ENCODE measurements at places on chromosomes 11 and 22.

DNA sequence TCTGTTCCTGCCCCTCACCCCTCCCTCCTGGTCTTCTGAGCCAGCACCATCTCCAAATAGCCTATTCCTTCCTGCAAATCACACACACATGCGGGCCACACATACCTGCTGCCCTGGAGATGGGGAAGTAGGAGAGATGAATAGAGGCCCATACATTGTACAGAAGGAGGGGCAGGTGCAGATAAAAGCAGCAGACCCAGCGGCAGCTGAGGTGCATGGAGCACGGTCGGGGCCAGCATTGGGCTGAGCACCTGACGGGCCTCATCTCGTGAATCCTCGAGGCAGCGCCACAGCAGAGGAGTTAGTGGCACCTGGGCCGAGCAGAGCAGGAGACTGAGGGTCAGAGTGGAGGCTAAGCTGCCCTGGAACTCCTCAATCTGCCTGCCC lies 941.8 kb downstream of the BRD1 start:
- no peak for DNase-seq

- no peak for DNase-seq
Observed at GRCh38 chr11:111456086-111456858, 55.9 kb downstream of the BTG4 start.

DNA sequence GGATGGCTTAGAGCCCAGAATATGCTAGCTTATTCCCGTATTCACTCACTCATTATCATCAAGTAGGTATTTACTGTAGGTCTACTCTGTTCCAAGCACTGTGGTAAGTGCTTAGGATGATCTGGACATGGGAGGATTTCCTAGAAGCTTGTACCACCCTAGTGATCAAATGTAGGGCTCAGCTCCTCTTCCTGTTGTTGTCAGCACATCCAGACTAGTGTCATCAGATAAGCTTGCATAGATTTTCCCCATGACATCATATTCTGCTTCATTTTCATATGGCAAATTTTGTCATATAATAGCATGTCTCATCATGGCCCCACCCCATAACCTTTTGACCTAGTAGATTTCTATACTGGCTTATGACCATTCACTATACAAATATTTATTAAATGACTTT lies 19.3 kb upstream of the NUCB2 start:
- DNase-seq, result no peak

DNA sequence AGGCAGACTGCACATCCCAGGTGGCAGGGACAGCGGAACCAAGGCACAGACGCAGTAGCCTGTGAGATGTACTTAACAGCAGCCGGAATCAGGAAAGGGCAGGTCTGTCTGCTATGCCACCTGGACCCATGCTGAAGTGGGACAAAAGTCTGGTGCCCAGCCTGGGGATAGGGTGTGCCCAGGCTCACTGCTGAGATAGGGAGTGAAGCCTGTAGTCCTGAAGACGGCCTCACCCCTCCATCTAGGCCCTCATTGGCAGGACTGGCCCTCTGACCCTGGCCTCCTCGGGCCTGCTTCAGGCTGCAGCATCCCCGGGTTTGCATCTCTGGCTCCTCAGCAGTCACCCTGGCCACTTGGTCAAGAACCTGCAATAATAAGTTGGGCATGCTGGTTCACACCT lies 32.4 kb upstream of the TSKU start:
- no peak for DNase-seq

GRCh38 chr11:10758957-10759356 lies 7.9 kb downstream of the CTR9 start:
- DNase-seq, result no peak

- no peak for DNase-seq
Observed at GRCh38 chr11:46275964-46276641, 1.4 kb upstream of the CREB3L1 start.

DNA sequence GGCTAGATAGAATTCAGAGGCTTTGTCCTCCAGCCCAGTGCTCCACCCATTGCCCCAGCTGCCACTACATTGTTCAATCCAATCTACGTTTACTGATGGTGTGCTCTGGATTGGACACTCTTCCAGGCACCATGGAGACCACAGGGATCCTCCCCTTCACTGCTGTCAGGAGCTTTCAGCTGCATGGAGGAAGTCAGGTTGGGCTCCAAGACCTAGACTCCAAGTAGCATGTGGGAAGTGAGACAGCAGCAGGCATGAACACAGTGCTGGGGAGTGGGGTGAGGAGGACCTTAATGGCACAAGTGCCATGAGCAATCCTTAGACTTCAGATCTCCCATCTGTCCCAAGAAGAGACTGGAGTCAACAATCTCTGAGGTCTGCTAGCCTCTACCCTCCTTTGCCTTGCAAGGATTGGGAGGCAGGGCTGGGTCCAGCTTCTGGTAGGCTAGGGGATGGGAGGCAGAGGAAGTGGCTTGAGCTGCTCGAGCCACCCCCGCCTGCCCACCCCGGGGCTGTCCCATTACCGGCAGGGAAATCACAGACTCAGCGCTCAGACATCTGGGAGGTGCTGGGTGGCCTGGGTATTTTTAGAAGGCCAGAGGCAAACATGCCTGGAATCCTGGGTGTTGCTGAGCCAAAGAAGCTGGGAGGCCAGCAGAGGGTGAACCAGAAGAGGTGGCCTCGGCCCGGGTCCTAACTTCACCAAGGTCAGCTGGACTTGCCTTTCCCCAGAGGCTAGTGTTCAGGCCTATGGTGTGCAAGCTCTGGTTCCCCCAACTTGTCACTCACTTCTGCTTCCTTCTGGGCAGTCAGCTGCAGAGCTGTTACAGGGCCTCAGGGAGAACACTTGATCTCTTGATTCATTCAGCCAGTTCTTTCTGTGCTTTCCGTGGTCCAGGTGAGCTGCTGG lies 15.2 kb upstream of the FCHSD2 start:
- DNase-seq, result peak; percentile 45

DNA sequence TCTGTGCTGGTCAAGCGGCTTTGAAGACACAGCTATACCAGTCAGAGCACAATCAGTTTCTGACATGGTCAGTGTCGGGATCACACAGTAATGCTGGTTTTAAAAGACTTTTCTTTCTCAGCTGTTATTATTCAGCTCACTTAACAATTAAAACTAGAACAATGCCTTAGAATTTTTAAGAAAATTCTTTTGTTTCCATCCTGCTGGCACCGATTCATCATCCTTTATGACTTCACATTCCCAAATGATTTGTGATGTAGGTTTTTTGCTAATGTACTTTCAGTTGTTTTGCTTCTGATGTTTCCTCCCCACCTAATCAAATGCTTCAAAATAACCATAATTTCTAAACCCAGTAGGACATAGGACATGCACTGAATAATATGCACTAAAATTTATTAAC lies 34.5 kb upstream of the OLFML1 start:
- DNase-seq, result no peak

GRCh38 chr11:116281173-116282160 lies 491.3 kb downstream of the BUD13 start:
- DNase-seq, result no peak

DNA sequence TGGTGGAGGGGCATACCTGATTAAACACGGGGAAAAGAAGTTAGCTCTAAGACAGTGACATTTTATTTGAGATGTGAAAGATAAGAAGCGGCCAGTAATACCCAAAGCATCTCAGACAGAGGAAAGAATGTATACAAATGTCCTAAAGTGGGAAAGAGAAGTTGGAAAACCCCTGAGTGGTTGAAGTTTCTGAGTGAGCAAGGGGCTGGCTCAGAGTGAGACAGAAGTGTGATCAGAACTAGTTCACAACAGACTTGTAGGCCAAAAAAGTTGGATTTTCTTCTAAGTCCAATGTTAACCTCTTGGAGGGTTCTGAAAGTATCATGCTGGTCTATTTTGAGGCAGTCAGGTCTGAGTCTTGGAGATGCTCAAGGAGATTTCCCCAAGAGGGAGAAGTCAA lies 608.7 kb downstream of the SOX6 start:
- no peak for DNase-seq

- peak; percentile 59 for DNase-seq
Observed at GRCh38 chr11:2580571-2581001, 119.2 kb downstream of the KCNQ1OT1 start.

DNA sequence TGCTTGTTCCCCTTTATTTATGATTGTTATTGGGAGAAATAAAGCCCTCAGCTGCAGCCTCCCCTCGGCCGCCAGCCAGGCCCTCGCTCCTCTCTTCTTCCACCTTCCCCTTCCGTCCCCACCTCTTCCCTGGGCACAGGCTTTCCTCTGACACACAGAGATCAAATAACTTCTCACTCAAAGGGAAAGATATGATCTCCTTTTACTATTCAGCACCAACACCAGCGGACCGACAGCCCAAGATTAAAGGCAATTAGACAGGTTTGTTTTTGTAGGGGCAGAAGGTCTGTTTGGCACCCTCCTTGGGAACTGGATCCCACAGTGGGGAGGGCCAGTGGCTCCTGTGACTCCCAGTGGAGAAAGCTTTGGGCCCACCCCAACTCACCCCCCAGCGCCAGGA lies 23.0 kb downstream of the NECTIN1 start:
- no peak for DNase-seq

DNA sequence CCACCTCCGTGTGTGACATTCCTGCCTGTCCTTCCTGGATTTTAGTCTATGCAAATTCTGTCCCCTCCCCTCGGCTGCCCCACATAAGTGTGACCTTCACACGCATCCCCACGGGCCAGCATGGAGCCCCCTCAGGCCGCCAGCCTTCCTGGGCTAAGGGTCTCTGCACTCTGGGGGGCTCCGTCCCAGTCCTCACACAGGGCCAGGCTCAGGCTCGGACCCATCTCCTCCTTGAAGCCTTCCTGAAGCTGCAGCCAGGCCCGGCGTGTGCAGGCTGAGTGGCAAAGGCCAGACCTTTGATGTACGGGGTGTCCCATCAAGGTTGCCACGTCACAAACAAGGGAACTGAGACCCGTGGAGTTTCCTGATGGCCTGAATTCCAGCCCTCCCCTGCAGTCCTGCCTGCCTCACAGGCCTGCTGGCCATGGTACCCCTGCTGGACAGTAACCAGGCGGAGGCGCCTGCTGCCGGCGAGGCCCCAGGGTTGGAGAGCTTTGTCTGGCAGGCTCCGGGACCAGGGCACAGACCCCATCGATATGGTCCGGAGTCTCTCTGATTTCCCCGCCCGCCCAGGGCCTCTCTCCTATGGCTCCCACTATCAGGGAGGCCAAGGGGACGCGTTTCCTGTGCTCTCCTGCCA lies 791.7 kb downstream of the BRD1 start:
- DNase-seq, result no peak

DNA sequence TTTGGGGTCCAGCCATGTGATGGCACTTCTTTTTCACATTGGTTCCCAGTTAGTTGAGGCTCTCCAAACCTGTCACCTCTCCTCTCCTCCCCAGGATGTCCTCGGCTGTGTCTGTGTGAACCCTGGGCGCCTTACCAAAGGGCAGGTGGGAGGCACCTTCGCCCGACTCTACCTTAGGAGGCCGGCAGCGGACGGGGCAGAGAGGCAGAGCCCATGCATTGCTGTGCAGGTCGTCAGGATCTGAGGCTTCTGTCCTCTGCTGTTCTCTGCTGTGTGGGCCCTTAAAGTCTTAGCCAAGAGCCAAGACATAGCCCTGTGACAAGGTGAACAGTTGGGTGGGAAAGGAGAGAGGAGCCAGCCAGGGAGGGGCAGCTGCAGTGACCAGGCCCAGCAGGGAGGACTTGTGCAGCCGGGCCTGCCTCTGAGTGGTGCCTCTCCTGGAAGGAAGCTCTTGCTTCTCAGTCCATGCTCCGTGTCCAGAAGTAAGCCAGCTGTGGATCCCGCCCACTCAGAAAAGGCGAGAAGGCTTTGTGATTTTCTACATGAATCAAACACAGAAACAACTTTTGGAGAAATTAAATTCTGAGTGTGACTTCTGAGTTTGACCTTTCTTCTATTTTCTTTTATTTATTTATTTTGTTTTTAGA lies 17.5 kb upstream of the CDC42EP2 start:
- no peak for DNase-seq

DNA sequence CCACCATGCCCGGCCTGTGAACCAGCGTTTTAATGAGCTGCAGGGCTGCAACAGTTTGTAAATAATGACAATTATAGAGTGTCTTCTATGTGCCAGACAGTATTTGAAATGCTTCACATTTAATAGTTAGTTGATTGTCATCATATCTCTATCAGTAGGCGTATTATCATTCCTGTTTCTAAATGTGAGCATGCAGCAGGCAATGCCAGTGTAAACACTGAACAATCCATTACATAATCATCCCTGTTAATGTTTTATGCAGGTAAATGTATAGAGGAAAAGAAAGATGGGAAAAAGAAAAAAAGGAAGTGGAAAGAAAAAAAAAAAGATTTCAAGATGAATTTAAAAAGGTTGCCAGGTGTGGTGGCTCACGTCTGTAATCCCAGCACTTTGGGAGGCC lies 52.3 kb downstream of the ZBTB44 start:
- no peak for DNase-seq

- DNase-seq, result no peak
Observed at GRCh38 chr11:25163421-25163820, 666.6 kb downstream of the LUZP2 start.

DNA sequence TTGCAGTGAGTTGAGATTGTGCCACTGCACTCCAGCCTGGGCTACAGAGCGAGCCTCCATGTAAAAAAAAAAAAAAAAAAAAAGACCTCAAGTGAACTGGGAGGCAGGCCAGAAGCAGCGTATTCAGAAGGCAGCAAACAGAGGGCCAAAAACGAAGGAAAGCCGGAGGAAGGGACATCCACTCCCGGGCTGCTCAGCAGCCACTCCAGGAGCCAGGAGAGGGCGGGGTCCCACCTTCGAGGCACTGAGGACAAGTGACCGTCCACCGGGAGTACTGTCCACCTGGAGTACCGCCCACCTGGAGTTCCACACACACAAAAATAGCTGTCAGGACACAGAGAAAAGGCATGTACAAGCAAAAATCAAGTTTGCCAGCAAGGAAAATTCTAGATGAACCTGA lies 5.5 kb downstream of the TOLLIP start:
- DNase-seq, result peak; percentile 78

- DNase-seq, result no peak
Observed at GRCh38 chr11:87322568-87322967, 284.8 kb downstream of the TMEM135 start.

DNA sequence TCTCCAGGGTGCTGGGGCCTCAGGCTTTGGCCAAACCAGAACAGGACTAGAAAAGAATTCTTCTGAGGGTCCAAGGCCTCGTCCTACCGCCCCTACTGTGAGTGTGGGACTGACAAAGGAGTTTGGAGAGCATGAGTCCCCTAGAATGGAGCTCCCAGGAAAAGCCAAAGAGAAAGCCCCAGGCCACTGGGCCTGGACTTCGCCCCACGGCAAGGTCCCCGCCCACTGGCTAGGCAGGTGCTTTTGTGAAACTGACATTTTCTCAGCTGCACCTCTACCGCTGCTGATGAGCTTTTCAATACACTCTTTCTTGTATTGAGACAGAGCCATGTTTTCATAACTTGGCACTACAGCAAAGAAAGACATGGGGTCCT lies 9.7 kb upstream of the FGF3 start:
- no peak for DNase-seq

GRCh38 chr11:88511006-88511405 lies 173.5 kb upstream of the CTSC start:
- no peak for DNase-seq

GRCh38 chr22:31496735-31497146 lies 405 bp downstream of the SFI1 start:
- no peak for DNase-seq

- no peak for DNase-seq
Observed at GRCh38 chr11:17602105-17603001, 55.3 kb downstream of the OTOG start.

GRCh38 chr22:48478124-48478523 lies 1349.5 kb downstream of the BRD1 start:
- DNase-seq, result no peak
